ENCODE measurements at places on chromosomes 13 and 19. TPM values are rescaled to one million over a fixed set of nuclear protein-coding genes. Genes with fewer than 3 reads are reported as not detected.

The ZNF792 gene
- 2.2 TPM for total RNA-seq

GRCh38 chr13:98309569-98310335, 132.7 kb upstream of the RNF113B start:
- DNase-seq, result no peak

- no peak for DNase-seq
Observed at GRCh38 chr19:5369962-5370367, 29.4 kb upstream of the PTPRS start.

The RFPL4A gene
- not detected for total RNA-seq

- DNase-seq, result no peak
Observed at GRCh38 chr19:29323021-29323430, 110.1 kb upstream of the UQCRFS1 start.

- no peak for DNase-seq
Observed at GRCh38 chr13:93001866-93002461, 224.6 kb upstream of the GPC6 start.

DNA sequence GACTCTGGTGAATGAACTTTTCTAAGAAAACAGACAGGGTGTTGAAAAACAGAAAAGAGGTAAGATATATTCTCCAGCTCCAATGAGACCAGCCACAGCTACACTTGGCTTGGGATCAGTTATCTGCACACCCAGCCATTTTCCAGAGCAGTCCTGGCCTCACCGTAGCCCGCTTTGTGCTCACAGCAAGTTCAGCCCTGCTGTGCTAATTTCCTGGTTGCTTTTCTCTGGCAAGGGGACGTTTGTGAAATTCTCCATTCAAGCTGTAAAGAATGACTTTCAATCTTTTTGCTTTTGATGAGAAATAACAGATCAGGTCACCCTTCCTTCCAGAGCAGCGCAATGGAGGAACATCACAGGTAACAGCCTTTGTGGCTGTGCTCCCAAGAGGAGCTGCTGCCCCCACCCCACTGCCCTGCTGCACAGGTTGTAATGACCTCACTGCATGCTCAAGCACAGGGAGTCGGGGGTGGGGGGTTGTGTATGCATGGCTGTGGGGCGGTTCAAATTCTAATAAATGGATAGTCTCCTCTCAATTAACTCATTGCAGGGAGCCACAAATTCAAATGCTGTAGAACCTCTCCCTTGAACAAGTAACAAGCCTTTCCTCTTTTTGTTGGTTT, 516.6 kb upstream of the NBEA start:
- no peak for DNase-seq

DNA sequence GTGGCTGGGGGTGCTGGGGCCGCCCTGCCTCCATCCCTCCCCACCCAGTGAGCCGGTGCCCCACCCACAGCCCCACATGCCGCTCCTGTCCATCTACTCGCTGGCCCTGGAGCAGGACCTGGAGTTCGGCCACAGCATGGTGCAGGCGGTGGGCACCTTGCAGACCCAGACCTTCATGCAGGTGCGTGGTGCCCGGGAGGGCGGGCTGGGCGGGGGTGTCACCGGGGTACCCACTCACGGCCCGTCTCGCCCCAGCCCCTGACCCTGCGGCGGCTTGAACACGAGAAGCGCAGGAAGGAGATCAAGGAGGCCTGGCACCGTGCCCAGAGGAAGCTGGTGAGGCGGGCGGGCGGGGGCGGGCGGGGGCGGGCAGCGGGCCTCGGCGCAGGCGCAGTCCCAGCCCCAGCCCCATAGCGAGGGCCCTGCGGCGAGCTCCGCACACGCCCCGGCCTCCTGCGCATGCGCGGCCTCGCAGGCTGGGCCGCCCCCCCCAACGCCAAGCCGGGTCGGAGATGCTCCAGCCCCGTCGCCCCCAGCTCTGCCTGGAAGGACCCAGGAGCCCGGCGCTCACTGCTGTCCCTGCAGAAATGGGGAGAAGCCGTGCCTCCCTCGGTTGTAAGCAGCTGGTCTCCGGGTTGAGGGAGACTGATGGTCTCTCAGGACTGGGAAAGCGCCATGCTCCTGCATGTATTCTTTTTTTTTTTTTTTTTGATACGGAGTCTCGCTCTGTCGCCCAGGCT, 7.7 kb downstream of the ARHGAP45 start:
- peak; percentile 90 for DNase-seq

- DNase-seq, result no peak
Observed at GRCh38 chr13:77719128-77719527, 21.6 kb downstream of the SLAIN1 start.

DNA sequence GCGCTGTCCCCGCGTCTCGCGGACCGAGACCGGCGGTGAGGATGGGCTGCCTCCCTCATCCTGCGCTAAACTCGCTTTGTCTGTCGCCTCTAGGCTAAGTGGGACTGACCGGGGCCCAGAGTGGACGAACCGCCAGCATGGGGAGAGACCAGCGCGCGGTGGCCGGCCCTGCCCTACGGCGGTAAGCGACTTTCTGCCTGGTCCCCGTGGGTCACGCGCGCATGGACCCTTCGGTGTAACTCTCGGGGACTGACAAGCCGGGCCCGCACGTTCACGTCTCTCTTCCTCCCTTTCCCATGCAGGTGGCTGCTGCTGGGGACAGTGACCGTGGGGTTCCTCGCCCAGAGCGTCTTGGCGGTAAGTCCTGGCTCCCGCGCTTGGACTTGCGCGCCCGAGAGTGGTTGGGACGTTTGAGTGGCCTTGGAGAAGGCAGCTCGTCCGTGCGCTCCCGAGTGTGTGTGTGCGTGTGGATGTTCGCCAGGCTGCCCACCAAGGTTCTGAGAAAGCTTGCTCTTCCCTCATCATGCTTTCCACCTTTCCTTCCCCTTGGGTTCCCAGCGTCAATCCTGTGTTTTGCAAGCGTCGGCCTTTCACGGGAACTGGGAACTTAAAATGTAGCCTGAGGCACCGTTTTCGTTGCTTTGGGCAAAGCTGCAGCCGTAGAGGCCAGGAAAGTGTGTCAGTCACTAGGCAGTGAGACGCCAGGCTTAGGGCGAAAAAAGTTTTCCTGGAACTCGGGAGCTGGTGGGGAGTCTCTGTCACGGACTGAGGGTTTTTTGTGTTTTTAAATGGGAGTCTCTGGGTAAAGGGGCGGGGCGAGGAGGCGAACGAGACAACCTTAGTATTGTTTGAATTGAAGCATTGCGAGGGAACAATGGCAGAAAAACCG, 927 bp downstream of the COL4A2 start:
- DNase-seq, result no peak

The TMC4 gene
- 0.74 TPM for total RNA-seq

DNA sequence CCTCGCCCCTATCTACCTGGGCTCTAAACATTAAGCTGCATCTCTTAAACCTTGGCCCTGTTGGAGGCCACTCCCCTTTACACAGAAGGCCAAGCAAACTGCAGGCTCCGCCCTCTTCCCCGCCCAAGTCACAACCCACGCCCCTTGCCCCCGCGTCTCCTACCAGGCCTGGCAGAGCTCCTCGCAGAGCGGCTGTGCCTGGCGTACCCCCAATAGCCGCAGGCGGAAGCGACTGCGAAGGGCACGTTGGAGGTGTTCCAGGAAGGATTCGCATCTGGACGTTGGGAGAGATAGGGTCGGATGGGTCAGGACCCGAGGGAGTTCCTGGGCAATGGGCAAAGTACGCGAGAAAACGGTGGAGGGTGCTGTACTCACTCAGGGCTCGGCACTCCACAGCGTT, 5.9 kb downstream of the RTBDN start:
- no peak for DNase-seq

GRCh38 chr19:54938906-54939305, 8.4 kb downstream of the NLRP7 start:
- no peak for DNase-seq

The KCTD4 gene
- total RNA-seq, result not detected

The HCN2 gene
- total RNA-seq, result not detected

DNA sequence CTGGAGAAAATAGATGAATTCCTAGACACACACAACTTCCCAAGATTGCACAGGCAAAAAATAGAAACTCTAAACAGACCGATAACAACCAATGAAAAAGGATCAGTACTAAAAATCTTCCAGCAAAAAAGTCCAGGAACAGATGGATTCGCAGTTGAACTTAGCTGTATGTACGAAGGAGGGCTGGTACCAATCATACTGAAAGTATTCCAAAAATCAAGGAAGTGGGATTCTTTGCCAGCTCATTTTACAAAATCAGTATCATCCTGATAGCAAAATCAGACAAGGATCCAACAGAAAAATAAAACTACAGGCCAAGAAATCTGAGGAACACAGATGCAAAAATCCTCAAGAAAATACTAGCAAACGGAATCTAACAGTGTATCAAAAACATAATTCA, 6.5 kb upstream of the LILRB2 start:
- DNase-seq, result no peak

The ZNF285 gene
- 0.86 TPM for total RNA-seq

DNA sequence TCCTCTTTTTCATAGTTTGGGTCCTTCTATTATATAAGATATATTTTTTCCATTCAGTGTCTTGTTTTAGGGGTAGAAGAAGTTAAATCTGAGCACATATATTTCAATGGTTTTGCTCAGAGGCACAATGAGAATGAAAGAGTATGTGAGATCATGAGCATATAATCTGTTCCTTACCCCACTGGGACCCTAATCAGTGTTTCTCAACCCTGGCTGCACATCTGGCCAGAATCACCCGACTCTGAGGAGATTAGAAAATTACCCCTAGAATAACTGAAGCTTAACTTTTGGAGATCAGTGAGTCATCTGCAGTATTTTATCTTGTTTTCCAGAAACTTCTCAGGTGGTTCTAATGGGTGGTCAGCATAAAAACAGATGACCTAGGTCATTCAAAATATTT, 782 bp downstream of the CYSLTR2 start:
- no peak for DNase-seq

DNA sequence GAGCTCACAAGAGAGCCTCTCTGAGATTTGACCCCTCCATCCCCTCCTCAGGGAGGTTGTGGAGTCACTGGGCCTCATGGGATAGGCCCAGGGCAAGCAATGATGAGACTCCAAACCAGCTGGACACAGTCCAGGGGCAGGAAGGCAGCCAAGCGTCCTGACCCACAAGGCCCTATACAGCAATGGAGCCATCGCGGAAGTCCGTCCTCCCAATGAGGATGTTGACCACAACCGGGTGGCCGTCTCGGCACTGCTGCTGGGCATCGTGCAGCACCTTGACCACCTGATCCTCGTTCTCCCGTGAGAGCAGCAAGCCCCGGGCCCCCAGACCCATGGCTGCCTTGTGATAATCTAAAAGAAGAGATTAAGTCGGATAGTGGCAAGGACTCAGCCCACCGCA, 7.9 kb downstream of the SYDE1 start:
- peak; percentile 90 for DNase-seq

- DNase-seq, result no peak
Observed at GRCh38 chr13:40629678-40630384, 36.6 kb downstream of the FOXO1 start.

GRCh38 chr13:110421696-110422385, 114.8 kb downstream of the COL4A2 start:
- DNase-seq, result no peak

- DNase-seq, result no peak
Observed at GRCh38 chr19:18850471-18851375, 19.0 kb downstream of the UPF1 start.

DNA sequence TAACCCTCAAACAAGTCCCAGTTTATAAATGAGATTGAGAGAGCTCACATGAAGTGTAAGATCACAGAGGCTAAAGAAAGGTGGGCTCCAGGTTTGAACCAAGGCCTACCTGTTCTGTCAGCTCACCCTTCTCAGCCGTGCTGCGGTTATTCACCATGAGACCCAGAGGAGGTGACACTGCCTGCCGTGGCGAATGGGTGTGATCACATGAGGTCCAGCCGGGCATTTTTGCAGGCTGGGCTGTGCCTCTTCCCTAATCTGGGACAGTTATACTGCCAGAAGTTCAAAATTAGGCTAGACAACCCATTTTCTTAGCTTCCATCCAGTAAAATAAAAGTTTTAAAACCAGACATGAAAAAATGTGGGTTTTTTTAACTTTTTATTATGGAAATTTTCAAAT, 146.8 kb downstream of the FOXO1 start:
- peak; percentile 56 for DNase-seq

The IGFL2 gene
- total RNA-seq, result not detected

GRCh38 chr13:48334534-48335127, 31.1 kb downstream of the RB1 start:
- no peak for DNase-seq

DNA sequence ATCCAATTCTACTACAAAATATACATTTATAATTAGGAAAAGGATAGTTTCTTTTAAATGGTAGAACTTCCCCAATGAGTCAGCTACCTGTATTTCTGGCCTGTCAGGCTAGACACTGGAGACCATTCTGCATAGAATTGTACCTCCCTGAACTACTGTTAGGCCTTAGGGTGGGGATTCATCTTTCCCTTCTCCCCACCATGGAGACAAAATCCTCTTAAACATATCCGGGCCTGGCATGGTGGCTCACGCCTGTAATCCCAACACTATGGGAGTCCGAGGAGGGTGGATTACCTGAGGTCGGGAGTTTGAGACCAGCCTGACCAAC, 24.5 kb upstream of the TPT1 start:
- DNase-seq, result no peak

The KLF1 gene
- total RNA-seq, result 0.34 TPM

DNA sequence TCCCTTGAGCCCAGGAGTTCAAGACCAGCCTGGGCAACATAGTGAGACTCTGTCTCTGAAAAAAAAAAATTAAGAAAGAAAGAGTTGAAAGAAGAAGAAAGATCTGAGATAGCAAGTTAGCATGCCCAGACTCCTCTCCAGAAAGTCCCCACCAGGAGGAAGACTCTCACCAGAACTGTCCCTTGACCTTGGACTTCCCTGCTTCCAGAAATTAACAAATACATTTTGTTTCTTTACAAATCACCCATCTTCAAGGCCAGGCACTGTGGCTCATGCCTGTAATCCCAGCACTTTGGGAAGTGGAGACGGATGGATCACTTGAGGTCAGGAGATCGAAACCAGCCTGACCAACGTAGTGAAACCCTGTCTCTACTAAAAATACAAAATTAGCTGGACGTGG, 44.3 kb upstream of the KLF2 start:
- no peak for DNase-seq

DNA sequence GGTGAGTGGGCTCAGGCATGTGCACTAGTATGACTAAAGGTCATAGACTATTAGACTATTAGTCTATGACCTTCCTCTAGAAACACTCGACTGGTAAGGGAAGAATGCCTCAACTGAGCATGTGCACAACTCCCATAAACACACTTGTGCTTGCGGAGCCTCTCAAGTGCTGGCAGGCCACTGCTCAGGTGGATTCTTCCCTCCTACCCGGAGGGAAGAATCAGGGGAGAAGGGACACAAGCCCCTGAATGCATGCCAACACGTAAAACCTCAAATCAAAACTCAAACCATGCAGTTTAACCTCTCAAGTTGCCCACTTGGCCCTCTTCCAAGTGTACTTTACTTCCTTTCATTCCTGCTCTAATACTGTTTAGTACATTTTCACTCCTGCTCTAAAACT, 287.6 kb upstream of the SGCG start:
- DNase-seq, result no peak

The XRCC1 gene
- 12.9 TPM for total RNA-seq

- DNase-seq, result no peak
Observed at GRCh38 chr13:94175076-94175475, 304.4 kb downstream of the DCT start.

- no peak for DNase-seq
Observed at GRCh38 chr13:95603887-95604555, 40.5 kb downstream of the DZIP1 start.

The ZFP14 gene
- 0.87 TPM for total RNA-seq

- no peak for DNase-seq
Observed at GRCh38 chr13:44240611-44241145, 132.9 kb upstream of the SERP2 start.

The NANOS2 gene
- not detected for total RNA-seq
